ENCODE measurements at places on chromosomes 13 and 19.

GRCh38 chr19:44430956-44431355 is 17.3 kb downstream of the ZNF229 start:
- no peak for DNase-seq

DNA sequence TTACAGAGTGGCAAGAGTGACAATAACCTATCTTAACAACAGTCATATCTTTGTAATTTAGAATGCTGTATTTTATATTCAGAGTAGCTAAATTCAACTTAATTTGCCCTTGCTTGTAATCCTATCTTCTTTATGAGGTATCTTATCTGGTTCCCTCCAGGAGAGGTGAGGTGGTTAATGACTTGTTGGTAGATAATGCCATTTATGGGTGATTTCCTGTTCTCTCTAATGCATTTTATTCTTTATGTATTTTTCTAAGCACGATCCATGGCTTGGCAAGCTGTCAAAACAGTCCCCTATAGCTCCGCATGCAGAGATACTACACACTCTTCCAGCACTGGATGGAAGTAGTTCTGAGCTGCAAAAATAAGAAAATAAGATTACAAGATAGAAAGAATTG is 267.9 kb downstream of the LMO7 start:
- DNase-seq, result no peak

GRCh38 chr13:81031996-81032395 is 691.1 kb upstream of the SPRY2 start:
- no peak for DNase-seq

- DNase-seq, result no peak
Measured at GRCh38 chr19:4689403-4689802, 19.3 kb upstream of the MYDGF start.

GRCh38 chr13:106109391-106109791 is 426.1 kb downstream of the EFNB2 start:
- no peak for DNase-seq

DNA sequence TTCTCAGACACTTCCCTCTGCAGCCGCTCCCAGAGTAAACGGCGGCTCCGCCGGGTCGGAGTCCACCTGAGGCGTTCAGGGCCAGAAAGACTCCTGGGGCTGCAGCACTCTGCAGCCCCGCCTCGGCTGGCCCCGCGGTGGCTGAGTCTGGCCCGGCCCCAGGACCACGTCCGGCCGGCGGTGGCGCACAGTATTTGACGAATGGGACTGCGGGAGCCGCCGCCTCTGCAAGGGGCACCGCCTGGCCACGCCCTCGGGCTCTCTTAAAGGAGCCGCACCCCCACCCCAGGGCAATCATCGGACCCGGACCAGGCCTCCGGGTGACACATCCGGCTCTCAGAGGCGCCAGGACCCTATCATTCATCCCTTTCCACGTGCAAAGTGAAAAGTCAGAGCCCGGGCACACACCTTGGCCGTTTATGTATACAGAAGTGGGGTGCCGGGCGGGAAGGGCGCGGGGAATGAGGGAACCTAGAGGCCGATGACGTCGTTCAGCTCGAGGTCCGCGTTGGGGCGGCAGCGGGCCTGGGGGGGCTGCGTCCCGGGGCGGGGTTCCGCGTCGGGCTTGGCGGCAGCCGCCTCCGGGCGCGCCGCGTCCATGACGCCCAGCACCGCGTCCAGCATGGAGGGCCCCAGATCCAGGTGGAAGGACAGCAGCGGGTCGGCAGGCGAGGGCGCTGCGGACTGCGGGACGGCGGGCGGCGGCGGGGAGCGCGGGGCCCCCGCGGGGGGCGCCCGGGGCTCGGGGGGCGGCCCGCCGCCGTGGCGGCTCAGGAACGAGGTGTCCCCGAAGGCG is 1.2 kb upstream of the LENG9 start:
- DNase-seq, result peak; percentile 85

Measured in neural crest cell (in vitro differentiated cells).